ENCODE measurements at places on chromosomes 6 and 20.

- no peak for DNase-seq
Observed at GRCh38 chr6:140018588-140018987, 644.1 kb upstream of the CITED2 start.

DNA sequence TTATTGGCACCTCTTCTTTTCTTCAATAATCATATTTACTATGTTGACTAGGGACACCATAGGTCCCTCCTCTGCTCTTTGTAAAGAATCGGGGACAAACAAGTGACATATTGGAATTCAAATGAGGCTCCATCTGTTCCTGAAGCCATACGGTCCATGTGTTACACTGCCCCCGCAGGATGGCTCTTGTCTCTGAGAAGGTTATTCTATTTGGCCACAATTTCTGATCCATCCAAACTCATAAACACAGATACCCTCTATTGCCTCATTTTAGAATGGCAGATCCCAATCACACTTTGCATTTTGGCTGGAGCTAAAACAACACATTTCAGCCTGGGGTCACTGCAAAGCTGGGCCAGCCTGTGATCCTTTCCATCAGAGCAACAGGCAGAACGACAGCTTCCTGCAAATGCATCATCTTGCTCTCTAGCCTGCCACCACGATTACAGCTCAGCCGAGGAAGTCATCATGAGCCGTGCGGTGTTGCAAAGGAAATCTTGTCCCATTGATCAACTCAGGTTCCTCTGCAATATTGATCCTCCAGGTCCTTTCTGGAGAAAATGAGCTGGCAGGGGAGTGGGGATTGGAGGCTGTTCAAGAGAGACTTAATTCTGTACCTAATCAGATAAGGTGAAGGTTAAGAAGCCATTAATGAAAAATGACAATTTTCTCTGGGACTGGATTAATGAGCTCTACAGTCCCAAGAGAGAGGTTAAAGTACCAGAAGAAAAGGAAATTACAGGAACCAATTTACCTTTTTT, 73.1 kb downstream of the AGPAT4 start:
- no peak for DNase-seq

GRCh38 chr6:168670401-168670985, 229.5 kb downstream of the SMOC2 start:
- DNase-seq, result no peak

- DNase-seq, result peak; percentile 81
Observed at GRCh38 chr6:147203311-147204059, 732 bp upstream of the STXBP5 start.

GRCh38 chr6:167881327-167881726, 54.6 kb downstream of the AFDN start:
- no peak for DNase-seq

DNA sequence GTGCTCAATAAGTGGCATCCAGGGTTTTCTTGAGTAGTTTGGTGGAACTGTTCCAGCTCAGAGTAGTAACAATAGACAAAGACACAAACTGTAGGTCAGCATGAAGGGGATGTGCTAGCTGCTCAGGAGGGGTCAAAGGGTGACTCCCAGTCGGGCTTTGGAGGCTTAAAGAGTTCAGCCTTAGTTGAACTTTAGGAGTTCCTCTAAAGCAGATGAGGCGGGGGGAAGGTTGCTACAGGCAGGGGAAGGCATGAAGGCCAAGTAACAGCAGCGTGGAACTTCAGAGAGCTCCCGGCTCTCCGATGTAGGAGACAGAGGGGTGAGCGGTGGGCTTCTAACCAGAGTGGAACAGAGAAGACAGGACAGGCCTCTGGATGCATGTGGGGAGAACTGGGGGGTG, 115.5 kb upstream of the CD93 start:
- no peak for DNase-seq

GRCh38 chr6:3333263-3333662, 74.5 kb downstream of the PSMG4 start:
- DNase-seq, result no peak

DNA sequence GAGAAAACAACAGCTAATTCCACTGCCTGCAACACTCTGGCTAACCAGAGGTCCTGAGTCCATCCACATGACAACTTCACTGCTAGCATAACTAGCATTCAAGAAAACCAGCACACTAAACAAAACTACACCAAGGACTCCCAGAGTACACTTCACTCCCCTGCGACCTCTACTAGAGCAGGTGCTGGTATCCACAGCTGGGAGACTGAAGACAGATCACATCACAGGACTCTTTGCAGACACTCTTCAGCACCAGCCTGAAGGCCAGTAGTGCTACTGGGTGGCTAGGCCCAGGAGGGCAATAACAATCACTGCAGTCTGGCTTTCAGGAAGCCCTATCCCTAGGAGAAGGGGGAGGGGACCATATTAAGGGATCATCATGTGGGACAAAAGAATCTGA, 54.4 kb upstream of the MYB start:
- no peak for DNase-seq

DNA sequence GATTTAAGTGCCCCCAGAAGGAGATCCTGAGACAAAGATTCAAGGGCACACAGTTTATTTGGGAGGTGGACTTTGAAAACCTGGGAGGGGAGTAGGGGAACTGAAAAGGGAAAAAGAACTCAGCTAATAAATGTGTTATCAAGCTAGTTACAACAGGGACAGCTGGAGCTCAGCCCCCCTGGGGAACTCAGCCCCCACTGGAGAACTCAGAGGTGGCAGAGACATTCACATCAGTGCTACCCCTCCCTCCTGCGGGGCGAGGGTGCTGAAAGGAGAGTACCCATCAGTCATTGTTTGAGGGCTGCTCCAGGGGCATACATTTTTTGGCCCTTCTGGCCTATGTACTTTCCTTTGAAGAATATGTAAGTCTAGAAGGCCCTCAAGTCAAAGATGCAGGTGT, 101.4 kb downstream of the LRFN2 start:
- DNase-seq, result no peak

GRCh38 chr20:62751551-62752150, 43.0 kb downstream of the NTSR1 start:
- no peak for DNase-seq
